ENCODE measurements at places on chromosomes 5 and 9.

GRCh38 chr5:177365845-177366527, 8.3 kb downstream of the RGS14 start:
- DNase-seq = no peak

- DNase-seq = no peak
Observed at GRCh38 chr9:130328349-130328801, 62.8 kb downstream of the HMCN2 start.

- no peak for DNase-seq
Observed at GRCh38 chr5:157993201-157993600, 134.3 kb upstream of the CLINT1 start.

DNA sequence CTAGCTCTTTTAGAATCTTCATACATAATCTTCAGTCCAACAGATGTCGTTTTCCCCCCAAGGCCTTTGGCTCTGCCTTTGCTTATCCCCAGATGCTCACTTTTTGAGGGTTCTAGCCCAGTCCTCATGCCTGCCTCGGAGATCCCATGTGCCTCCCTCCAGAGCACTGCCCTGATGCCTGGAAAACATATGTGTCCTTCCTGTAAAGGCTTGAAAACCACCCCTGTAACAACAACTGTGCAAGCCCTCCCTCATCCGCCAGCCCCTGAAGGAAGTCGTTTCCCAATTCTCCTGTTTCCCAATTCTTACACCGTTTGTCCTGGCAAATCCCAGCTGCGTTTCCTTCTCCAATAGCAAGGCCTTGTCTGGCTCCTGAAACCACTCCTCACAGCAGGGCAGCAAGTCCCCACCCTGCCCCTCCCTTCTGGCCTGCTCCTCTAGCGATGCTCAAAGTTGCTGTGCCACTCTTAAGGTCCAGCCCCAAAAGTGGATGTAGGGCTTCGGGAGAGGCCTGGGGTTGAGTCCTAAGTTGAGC, 52.2 kb downstream of the SLC36A1 start:
- no peak for DNase-seq

GRCh38 chr9:69549310-69550202, 122.6 kb downstream of the APBA1 start:
- DNase-seq = no peak

GRCh38 chr5:2261004-2261703, 378.4 kb upstream of the IRX4 start:
- DNase-seq = no peak

GRCh38 chr5:146528236-146528635, 12.2 kb upstream of the GPR151 start:
- DNase-seq = no peak

GRCh38 chr9:4515958-4516375, 25.7 kb downstream of the SLC1A1 start:
- no peak for DNase-seq

DNA sequence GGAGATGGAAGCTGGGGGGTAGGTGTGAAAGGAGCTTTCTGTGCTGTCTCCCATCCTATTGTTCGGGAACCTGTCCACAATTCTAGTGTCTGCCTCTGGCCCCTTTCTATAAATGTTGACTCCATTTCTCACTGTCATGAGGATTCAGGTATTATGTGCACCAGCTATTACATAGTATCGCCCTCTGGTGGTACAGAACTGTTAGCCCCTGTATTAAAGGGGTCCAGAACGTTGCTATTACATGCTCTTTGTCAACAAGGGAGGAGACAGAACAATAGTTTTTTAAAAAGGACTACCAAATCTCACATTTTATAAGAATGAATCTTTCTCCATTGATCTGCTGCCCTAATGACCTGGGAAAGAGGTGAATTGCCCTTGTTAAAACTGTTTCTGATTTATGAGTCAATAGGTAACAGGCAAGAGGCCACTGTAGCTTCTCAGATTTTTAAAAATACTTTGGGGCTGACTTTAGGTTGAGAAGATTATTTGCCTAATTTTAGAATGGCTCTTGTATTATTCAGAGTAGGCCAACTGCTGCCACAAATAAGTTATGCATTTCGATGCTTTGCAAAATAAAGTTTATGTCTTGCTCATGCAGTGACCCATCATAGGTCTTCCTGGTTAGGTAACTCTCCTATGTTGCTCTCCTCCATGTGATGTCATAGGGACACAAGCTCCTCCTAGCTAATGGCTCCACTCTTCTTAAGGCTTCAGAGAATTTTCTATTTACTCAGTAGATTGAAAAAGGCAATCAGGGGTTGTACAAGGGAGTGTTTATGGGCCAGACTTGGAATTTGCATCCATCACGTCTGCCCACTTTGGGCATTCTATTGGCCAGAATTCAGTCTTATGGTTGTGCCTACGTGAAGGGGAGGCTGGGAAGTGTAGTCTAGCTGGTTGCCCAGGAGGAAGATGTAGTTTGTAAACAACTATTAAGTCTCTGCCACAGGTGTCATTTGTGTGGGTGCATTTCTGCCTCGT, 20.8 kb downstream of the DCANP1 start:
- no peak for DNase-seq

- DNase-seq = no peak
Observed at GRCh38 chr5:135437796-135438560, 9.2 kb downstream of the DCANP1 start.

DNA sequence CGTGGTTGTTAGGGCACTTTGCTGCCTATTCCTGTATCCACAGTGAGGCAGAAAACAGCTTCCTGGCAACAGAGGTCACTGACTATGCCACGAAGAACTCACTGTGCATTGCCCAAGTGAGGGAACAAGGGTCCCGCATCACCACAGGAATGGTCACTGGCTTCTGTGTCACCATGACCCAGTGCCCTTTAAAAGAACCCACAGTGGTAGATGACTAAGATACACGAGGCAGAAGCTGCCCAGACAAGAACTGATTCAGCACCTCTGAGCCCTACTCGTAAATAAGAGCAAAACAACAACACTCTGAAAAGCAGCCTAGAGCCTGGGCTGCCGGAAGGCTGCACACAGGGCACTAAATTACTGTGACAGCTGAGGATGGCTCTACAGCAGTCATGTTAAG, 236.6 kb upstream of the RASEF start:
- DNase-seq = no peak

DNA sequence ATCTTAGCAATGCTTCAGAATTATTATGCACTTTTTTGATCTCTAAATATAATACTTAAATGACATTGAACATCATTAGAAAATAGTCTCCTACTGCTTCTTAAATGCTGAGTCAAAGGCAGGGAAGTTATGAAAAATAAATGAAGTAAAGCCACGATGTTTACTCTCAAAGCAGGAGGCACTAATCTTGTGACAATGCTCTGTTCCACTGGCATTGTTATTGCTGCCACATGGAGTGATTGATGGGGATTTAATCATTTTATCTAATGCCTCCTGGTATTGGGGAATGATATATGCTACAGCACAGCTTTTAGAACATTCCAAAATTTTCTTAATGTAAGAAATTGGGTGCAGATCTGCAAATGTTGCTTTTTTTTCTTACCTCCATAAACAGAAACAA, 1655.4 kb upstream of the NUDT12 start:
- DNase-seq = no peak

DNA sequence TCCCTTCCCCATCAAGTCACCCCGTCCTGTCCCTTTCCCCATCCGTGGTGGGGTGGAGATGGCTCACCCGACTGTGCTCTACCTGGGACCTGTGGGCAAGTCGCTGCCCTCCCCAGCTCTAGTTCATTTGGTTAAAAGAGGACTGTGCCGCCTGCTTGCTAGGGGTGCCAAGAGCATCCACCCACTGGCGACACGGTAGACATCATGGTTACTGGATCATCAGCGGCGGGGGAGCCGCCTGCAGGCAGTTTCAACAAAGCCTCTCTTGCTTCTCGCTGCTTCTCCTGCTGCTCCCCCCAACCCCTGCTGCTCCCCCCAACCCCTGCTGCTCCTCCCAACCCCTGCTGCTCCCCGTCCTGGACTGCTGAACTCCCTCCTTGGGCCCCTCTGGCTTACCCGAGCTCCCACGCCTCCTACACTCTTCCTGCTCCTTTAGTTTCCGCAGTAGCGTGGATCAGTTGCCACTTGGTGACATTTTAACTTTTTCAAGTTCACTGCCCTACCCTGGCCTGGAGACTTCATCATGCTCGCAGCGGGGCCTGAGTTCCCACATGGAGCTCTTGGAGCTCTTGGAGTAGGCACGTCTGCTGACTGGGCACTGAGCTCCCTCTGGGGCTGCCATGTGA, 22.0 kb upstream of the SCGB3A1 start:
- DNase-seq = no peak

GRCh38 chr5:122022966-122023365, 55.1 kb downstream of the LOX start:
- DNase-seq = no peak

GRCh38 chr5:177957241-177957640, 38.8 kb downstream of the PROP1 start:
- DNase-seq = no peak

DNA sequence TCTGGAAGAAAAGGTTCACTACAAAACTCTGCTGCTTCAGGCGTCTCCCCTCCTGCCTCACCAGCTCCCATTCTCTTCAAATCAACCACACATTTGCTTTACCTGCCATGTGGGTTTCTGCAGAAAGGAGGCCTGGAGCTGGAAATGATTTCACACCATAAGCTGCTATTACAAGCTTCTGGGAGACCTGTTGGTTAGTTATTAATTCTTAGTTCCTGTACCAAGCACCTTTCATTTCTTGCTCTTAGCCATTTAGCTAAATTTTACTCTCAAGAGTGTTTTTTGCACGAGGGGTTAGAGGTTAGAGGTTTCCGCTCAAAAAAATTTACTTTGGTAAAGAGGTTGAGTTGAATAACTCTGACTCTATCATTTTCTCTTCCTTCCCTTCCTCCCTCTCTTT, 70.3 kb downstream of the MAP1B start:
- no peak for DNase-seq

GRCh38 chr5:72189146-72189545, 81.9 kb downstream of the MAP1B start:
- DNase-seq = no peak

- DNase-seq = peak; percentile 16
Observed at GRCh38 chr5:95822043-95822541, 434 bp downstream of the GLRX start.

DNA sequence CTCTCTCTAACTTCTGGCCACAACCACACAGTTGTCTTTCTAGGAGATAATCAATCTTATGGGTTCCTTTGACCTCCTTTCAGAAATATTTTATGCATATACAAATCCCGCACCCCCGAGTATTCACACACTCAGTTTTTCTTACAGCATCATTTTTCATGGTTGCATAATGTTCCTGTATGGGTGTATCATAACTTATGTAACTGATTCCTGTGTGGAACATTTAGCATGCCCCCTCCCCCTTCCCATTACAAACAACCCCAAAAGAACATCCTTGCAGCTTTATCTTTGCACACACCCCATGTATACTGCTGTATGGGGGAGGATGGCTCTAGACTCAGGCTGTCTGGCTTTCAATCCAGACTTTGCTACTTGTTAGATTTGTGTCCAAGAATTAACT, 93.8 kb downstream of the PSD2 start:
- DNase-seq = no peak

GRCh38 chr5:52811067-52811749, 23.5 kb downstream of the ITGA1 start:
- DNase-seq = no peak

DNA sequence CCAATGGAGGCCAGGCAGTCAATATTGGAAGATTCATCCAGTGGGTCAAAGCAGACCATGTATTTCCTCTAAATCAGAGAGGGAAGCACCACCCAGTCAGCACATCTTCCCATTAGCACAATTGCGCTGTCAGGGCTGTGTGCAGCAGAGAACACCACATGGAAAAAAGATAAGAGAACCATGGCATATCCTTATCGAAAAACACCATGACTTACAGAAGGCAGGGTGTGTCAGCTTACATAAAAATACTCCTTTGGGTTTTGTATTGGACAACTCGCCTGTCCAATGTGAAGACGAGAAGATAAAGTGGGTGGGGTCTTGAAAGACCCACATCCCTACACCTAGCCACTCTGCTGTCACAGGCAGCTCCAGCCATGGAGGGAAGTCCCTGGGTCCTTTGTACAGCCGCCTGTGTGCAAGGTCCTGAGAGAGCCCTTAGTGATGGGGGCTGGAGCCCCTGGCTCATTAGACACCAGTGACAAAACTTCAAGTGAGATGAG, 71.9 kb upstream of the SPATA31E1 start:
- no peak for DNase-seq

GRCh38 chr9:131012023-131012334, 3.0 kb downstream of the LAMC3 start:
- no peak for DNase-seq

- peak; percentile 36 for DNase-seq
Observed at GRCh38 chr9:121267689-121268597, at the start of gene GSN. GSN (plus strand) TSS chr9:121268162; CDS start chr9:121301972, 33,810 bp downstream.

DNA sequence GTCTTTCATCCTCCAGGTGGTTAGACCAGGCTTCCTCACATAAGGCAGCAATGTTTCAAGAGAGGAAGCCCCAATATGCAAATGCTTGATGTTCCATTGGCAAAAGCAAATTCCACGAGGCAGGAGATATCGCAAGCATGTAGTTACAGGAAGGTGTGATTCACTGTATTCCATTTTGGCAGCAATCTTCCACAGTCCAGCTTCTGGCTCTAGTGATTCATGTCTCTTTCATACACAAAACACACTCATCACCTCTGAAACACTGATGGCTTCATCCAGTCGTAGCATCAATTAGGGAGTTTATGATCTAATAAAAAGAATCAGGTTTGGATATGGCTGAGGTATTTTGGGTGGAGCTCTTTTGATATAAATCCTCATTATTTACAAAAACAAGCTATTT, 552.2 kb upstream of the RIOK2 start:
- no peak for DNase-seq

GRCh38 chr5:151706906-151707305, 20.2 kb upstream of the SPARC start:
- no peak for DNase-seq

- DNase-seq = no peak
Observed at GRCh38 chr9:98781588-98782383, 14.6 kb downstream of the ANKS6 start.

- no peak for DNase-seq
Observed at GRCh38 chr5:54882841-54883240, 102.6 kb downstream of the ESM1 start.

- DNase-seq = no peak
Observed at GRCh38 chr5:126280343-126280742, 142.9 kb upstream of the GRAMD2B start.

DNA sequence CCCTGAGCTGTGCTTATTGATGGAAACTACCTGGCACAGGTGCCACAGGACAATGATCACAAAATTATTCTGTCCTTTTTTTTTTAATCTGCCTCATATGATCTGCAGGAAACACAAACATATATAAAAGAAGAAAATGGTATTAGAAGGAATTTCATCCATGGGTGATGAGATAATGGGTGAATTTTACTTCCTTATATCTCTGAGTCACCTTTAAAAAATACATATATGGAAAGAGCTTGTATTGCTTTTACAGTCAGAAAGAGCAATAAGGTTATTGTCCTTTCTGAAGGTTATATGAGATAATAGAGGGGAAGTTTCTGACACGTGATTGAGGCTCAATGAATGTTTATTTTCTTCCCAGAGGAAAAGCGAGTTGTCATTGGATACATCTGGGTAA, 31.6 kb downstream of the NEURL1B start:
- no peak for DNase-seq

DNA sequence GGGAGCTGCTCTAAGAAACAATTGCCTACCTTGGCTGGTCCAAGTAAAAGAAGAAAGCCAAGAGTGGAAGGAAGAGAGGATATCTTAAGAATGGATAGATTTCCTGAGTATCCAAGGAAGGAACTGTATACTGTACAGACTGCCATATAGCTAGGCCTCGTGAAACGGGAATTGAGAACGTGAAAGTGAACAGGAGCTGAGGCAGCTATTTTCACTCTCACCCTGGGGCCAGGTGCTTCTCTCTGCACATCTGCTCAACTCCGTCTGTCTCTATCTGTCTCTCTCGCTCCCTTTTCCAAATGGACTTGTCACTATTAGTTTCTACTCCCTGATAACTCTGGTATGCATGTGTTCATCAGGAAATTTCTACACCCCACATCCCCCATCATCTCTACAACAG, 35.9 kb upstream of the TESK1 start:
- no peak for DNase-seq
